ENCODE measurements at places on chromosomes 1 and 21.

GRCh38 chr1:7991504-7992440, 30.3 kb downstream of the PARK7 start:
- DNase-seq = no peak

GRCh38 chr1:74933500-74933899, 200.5 kb downstream of the TYW3 start:
- no peak for DNase-seq

DNA sequence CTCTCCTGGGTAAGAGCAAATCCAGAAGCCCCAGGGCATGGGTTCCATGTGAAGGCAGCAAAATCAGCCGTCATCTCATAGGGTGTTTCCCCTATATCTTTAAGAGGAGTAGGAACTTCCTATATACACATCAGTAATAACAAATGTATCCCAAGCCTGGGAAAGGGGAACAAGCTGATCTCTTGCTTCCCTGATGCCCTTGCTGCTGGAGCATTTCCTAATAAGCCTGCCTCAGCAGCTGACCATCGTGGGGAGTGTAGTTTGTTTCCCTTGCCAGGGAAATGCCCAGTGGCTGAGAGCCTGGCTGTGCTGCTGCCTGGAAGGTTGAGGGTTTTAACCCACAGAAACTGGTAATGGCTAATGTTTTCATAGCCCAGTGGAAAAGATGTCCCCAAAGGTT, 177.0 kb downstream of the NPHP4 start:
- DNase-seq = no peak

DNA sequence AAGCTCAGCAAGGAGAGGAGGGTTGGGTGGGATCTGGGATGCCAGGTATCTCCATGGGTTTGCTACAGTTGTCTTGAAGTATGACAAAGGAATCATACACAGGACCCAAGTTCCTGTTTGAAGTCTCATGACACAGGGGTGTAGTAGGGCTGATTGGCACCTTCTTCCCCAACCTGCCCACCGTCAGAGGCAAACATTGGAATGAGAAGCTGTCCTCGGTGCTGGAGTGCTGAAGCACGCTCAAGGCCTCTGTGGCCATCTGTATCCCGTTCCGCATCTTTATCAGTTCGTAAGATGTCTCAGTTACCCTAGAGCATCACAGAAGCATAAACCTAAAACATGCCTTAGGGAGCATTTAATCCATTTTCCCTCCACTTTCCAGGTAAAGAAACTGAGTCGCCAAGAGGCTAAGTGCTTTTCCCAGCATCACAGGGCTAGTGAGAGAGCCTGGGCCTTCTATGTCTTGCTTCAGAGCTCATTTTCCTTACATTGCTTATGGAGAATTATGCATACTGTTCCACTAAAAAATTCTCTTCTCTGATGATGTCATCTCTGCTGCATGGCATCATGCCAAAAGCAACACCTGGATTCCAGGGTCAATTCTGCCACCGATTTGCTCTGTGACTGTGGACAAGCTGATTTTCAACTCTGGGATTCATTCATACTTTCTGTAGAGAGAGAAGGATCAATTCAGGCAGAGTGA, 34.2 kb downstream of the VWA5B1 start:
- DNase-seq = no peak

Data from dorsolateral prefrontal cortex (tissue), 122 donors.